Amniotic stem cell (primary cell): ENCODE measurements at places on chromosomes 1 and 21.

GRCh38 chr1:1183221-1183747, 9.6 kb downstream of the TTLL10 start:
- DNase-seq, result no peak

GRCh38 chr1:200258447-200259375, 151.1 kb downstream of the ZNF281 start:
- no peak for DNase-seq

GRCh38 chr1:20551161-20551560, 1.2 kb upstream of the FAM43B start:
- DNase-seq, result no peak

DNA sequence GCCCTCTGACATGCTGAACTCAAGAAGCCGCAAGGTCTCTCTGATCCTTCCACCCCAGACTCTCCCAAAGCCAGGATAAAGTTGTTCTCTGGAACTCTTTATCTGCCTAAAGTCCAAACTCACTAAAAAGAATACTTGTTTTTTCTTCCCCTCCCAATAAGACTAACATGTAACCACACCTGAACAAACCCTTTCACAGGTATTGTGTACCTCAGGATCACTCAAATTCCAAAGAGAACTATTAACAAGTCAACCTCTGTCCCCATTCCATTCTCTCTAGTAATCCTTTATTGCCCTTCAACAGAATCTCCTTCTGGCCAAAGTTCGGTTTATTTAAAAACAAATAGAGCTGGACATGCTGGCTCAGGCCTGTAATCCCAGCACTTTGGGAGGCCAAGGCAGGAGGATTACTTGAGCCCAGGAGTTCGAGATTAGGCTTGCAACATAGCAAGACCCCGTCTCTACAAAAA, 4.1 kb upstream of the TOE1 start:
- no peak for DNase-seq

DNA sequence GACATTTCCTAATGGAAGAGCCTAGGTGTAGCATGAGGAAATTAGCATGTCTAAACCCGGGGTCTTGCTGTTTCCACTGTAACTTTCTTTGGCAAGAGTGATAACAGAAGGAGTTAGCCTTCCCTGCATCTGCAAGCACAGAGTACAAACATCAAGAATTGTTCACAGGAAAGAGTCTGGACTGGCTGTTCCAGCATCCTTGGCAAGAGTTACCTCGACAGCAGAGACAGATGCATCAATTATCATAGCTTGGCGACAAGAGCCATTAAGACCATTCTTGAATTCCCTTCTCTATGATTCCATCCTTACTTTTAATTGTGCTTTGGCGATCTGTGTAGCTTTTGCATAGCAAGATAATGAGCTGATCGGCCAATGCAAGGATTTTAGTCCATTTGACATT, 82.8 kb upstream of the RALGPS2 start:
- DNase-seq, result no peak

DNA sequence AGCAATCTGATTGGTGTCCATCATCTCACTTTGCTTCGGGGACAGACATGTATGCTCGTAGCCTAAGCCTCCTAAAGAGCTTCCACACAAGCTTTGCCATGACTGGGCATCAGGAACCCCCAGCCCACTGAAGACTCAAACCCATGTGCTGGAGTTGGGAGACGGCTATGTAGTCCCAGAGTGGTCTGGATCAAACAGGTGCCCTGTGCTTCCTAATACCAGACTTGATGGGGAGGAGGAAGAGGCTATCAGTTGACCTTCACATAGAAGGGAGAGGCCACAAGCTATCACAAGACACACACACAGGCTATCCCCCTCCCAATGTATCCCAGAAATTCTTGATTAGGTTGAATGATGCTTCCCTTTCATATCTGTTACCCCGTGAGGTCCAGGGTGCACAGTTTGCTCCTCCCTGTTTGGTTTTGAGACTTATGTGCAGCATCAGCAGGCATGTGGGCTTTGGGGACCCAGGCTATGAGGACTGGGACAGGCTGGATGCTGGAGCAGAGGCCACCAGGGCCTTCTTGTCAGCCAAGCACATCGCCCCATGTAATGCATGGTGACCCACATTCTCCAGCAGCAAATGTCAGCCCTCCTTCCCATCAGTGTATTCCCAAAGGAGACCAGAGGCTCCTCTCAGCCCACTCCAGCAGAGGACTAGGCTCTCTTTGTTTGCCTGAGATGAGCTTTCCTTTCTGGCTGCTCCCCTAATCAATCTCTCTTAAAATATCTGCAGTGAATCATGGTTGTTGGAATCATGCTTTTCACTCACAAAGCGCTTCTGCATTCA, 159.8 kb downstream of the GRIK3 start:
- no peak for DNase-seq

DNA sequence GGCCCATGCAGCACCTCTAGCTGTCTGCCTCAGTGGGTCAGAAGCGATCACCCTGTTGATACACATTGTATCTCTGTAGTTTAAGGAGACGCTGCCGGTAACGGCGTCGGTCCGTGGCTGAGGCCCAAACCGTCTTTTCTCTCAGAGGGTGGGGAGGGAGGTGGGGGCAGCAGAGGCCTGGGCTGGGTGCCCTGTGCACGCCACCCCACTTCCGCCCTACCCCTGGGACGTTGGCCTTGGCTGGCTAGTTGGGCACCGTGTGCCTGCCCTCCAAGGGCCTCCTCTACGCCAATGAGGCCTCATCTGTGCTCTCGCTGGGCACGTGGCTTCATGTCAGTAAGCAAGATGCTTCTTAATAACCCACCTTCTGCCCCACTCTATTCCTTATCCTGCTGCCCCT, 9.4 kb downstream of the ZC3H12A start:
- no peak for DNase-seq

DNA sequence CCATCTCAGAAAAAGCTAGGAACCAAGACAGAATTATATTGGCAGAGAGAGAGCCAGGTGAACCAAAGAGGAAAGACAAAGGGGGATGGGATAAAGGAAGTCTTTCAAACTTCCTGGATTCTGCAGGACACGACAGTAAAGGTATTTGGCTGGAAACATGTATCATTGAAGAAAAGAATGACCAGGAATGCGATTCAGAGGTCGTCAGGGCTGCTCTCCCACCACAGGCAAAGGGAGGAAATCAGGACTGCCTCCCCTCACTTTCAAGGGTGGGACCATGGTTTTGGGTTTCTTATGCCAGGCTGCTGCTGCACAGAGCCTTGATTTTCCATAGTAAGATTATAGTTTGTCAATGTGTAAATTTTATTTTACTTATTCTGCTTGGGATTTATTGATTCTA, 848.8 kb downstream of the BRINP3 start:
- DNase-seq, result no peak

DNA sequence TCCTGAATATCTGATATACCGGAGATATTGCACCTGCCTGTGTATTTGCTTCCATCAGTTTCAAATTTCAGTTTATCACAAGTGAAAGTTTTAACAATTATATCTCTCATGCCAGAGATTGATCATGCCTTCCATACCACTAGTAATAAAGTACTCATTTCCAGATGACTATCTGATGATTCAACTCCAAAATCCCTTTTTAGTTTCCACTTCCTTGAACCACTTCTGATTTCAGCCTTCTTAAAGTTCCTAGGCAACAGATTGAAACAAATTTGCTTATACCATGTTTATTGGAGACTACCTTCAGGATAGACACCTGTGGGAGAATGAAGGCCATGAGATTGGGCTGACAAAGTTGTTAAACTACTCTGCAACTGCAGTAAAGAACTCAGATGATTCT, 21.5 kb upstream of the COL11A1 start:
- DNase-seq, result no peak

DNA sequence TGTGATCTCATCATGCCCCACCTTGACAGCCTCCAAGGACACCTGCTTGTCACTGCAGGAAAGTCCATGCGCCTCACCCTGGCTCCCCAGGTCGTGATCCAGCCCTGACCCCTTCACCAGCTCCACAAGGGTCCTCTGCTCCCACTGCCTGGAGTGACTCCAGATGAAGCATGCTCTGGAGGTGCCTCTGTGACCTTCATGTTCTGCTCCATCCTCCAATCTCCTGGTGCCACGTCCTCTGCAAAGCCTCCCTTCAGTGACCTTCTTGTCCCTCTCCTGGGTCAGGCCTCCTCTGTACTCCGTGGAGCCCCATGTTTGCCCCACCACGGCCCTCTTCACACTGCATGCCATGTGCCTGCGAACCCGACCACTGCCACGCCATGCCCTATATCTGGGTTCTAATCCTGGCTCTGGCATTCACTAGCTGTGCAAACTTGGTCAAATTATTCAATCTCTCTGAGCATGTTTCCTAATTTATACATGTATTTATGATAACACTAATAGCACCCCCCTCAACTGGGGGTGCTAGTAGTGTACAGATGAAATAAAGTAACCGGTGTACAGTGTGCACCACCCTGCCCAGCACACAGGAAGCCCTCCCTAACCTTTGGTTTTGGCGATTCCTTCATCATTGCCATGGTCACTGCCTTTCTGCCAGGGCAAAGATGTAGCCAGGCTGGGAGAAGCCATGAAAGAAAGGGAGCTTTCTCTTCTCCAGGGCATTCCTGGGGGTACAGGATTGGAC, 77.4 kb downstream of the STUM start:
- DNase-seq, result no peak

GRCh38 chr1:225684741-225685140, 31.8 kb upstream of the ENAH start:
- DNase-seq, result no peak

GRCh38 chr1:1430992-1431844, 4.3 kb upstream of the VWA1 start:
- DNase-seq, result no peak

DNA sequence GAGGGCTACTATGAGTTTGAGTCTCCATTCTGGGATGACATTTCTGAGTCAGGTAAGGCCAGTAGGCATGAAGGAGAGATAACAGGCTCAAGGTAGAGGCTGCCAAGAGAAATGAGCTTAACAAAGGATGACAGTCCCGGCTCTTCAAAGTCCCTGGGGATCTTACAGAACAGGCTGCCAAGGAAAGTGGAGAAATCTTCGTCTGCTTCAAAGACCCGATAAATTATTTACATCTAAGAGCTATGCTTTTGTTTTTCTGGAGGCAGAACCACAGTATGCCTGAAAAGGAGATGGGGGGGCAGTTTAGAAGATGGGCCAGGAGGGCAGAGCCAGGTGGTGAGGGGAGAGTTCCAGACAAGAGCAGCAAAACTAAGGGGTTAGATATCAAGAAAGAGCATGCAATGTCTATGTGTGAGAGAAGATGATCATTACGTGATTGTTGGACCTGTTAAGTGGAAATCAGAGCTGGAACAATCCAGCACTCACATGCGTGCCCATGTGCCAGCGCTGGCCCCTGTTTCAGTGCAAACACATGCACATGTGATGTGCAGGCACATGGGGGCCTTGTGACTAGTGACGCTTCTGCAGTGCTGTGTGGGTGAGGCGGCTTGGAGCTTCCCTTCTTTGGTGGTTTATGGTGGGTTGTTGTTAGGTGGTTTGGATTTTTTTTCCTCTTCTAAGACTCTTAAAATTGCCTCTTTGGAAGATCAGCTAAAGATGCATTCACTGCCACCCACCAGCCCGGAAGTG, 25.7 kb downstream of the CAMK1G start:
- DNase-seq, result no peak

DNA sequence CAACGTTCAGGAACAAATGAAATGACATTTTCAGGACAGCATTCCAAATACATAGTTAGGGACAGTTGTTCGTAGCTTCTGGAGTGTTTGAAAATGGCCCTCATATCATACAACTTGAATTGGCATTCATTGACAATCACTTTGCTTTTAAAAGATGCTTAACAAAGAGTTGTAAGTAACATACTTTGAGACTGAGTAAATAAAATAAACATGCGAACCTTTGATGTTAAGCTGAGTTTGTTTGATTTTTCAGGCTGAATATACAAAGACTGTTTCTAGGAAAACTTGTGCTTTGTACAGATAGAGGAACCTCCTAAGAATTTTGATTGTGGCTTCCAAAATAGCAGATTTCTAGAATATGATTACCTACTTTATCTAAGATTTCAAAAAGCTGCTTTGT, 45.3 kb downstream of the ITSN1 start:
- DNase-seq, result no peak

DNA sequence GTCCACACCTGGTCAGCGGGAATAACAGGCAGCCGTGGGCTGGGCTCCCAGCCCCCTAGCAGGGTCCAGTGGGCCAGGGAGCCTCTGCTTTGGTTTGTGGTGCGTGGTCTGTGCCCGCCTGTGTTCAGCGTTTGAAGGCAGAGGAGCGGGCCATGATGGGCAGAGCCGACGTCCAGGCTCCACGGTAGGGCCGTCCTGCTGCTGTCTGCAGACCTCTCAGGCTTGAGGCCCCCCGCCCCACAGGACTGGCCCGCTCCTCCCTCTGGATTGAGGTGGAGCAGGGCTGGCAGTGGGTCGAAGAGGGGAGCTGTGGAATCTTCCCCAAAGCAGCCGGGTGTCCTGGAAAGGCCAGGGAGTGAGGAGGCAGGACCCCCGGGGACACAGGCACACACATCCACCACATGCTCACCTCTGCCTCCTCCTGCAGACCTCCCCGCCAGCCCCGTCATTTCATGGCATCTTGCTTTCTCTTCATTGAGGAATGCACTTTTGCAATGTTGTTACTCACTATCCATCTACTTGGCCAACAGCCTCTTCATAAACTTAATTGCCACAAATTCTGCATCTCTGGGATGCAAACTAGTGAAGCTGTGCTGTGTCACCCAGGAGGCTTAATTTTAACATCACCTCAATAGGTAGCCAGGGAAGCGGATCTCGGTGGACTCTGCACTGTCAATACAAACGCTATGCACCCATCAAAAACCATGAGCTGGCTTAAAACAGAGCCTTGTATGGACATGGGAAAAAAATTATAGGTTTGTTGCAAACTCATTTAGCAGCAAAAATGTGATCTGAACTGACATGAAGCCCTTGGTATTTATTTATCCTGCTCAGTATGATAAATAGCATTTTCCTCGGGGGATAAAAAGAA, 85.9 kb downstream of the PDE9A start:
- DNase-seq, result no peak

DNA sequence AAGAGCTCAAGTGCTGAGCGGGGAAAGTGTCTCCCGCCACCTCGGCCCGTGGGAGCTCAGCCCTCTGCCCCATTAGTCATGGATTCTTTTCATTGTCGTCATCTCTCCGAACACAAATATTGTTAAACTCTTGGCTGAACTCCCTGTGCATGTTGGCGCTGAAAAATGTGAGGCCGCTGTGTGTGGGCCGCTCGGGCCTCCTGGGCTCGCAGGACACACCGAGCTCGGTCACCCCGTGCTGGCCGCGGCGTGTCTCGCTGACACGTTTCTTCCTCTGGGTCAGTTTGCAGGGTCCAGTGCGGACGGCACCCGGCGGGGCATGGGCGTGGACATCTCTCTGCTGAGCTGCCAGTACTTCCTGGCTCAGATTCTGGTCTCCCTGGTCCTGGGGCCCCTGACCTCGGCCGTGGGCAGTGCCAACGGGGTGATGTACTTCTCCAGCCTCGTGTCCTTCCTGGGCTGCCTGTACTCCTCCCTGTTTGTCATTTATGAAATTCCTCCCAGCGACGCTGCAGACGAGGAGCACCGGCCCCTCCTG, 25.6 kb downstream of the SLC45A1 start:
- DNase-seq, result peak; percentile 93

GRCh38 chr1:203652724-203653461, 26.3 kb downstream of the ATP2B4 start:
- DNase-seq, result no peak

GRCh38 chr1:213533125-213533524, 454.6 kb upstream of the PROX1 start:
- no peak for DNase-seq
